ENCODE measurements at places on chromosomes 5 and 9.

GRCh38 chr9:6785682-6786081 lies 27.9 kb downstream of the KDM4C start:
- DNase-seq: no peak

GRCh38 chr5:139649082-139649991 lies 1.2 kb downstream of the CXXC5 start:
- no peak for DNase-seq

DNA sequence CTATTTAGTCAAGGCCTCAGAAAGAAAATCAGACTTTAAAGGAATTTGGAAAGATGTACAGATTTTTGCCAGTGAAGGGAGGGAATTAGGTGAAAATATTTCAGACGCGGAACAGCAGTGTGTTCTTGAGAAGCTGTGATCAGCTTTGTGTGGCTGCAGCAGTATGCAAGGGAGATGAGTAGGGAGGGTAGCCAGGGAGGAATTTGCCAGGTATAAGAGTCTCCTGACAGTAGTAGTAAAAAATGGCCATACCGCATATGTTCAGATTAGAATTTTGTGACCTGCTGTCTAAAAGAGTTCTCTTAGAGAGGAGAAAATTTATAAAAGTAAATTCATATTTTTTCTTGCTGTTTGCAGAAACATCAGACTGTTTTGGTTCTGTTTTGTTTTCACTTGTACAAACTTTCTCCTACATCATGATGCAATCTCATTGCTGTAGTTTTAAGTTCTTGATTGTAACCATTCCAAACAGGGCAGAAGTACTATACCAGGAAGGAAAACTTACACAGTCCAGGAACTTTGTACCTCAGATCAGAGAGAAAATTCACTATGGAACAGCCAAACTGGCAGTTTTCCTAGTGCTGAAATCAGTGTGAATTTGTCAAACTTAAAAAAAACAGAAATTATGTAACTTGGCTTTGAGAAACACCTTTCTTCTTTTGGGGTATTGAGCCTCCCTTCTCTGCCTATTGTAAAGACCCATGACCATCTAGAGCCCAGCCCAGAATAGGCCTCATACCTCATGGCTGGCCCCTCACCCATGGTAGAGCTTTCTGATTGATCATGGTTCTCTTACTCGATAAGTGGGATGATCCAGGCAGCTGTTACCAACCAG lies 78.4 kb upstream of the NR3C1 start:
- DNase-seq: no peak

- DNase-seq: peak; percentile 40
Measured at GRCh38 chr5:146447734-146448380, 724 bp downstream of the TCERG1 start.

GRCh38 chr9:100911273-100911672 lies 117.3 kb upstream of the PLPPR1 start:
- DNase-seq: no peak

GRCh38 chr5:142819825-142820224 lies 49.6 kb downstream of the ARHGAP26 start:
- peak; percentile 34 for DNase-seq

GRCh38 chr9:85741095-85741874 lies 469 bp downstream of the AGTPBP1 start:
- no peak for DNase-seq

DNA sequence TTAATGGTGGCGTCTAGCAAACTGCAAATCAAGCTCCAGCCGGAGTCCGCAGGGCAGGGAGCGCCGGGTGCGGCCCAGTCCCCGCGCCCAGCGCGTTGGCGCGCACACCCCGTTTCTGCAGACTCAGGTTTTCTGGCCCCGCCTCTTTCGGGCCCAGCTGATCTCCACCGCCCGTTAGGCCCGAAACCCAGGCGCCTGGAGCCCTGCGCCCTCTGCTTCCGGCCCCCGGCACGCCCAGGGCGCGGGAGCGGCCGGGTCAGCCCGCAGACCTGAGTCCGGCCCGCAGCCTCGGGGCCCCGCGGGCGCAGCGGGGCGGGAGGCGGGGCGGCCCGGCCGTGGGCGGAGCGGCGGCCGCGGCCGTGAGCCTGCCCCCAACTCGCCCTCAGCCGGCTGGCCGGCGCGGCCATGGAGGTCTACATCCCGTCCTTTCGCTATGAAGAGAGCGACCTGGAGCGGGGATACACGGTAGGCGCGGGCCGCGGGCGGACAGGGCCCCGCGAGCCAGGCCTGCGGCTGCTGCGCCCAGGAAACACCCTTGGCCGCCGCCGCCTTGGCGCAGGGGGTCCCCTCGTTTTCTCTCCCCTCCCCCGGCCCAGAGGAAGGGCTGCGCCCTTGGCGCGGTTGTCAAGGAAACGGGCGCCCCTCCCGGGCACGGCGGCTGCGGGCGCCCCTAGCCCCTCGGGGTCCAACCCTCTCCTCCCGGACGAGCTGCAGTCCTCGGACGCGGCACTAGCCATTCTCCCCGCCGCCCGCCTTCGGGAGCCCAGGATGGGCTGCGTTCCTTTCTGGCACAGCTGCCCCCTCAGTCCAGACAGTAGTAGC lies at the start of gene SNX24:
SNX24 (plus strand) TSS at position 385 of the 822 bp plus-strand sequence; CDS start at position 406, 21 bp downstream.
- peak; percentile 85 for DNase-seq

GRCh38 chr5:63131626-63132285 lies 553.1 kb downstream of the LRRC70 start:
- peak; percentile 12 for DNase-seq

GRCh38 chr9:126435626-126436025 lies 109.0 kb downstream of the MVB12B start:
- DNase-seq: no peak
